Keratinocyte (primary cell): ENCODE measurements at places on chromosomes 6 and 20. TPM values are rescaled to one million over a fixed set of nuclear protein-coding genes. Genes with fewer than 3 reads are reported as not detected.

DNA sequence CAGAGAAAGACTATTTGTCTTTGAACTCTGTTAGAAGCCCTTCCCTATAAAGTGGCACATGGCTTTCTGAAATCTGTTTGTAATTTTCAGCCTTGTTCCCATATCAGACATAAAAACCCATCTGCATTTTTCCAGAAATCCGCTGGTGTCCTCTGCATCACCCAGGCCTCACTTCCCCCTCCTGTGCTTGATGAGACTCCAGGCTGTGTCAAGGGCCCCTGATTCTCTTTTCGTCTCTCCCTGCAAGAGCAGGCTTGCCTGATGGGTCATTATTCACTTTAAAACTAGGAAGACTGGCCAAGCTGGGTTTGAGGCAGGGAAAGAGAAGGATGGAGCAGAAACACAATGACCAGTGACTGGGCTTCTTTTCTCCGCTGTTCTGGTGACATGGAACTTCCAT, 10.6 kb upstream of the PROKR2 start:
- peaks cover 8% of the 10 kb centered on the region for H3K27me3 ChIP-seq
- no peaks in the 10 kb centered on the region for H3K36me3 ChIP-seq
- no peak overlapping the region for H3K27ac ChIP-seq
- H3K4me1 ChIP-seq = no peaks in the 10 kb centered on the region
- no peak overlapping the region for H3K4me3 ChIP-seq

DNA sequence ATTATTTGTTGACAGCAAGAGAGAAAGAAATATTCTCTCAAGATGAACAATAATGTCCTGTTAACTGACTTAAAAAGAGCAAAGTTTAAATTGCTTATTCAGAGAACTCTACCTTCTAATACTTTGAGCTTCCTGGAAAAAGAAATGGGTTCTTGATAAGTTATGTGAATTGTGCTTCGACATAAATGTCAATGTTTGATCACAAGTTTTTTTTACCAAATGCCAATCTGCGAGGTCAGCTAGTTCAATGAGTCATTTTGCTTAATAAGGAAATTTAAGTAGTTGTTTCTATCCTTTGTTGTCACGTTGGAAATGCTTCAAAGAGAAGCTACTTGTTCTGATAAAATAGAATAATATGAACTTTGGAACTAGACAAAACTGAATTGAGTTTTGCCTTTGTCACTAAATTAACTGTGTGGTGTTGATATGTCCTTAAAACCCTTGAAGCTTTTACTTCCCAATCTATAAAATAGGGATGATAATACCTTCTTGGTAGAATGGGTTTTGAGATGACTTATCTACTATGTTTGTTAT, 642.1 kb upstream of the FLRT3 start:
- DNase-seq = no peak
- no peaks in the 10 kb centered on the region for H3K4me1 ChIP-seq
- H3K27me3 ChIP-seq = no peaks in the 10 kb centered on the region
- no peak overlapping the region for H3K27ac ChIP-seq
- no peak overlapping the region for H3K4me3 ChIP-seq
- H3K36me3 ChIP-seq = no peaks in the 10 kb centered on the region

DNA sequence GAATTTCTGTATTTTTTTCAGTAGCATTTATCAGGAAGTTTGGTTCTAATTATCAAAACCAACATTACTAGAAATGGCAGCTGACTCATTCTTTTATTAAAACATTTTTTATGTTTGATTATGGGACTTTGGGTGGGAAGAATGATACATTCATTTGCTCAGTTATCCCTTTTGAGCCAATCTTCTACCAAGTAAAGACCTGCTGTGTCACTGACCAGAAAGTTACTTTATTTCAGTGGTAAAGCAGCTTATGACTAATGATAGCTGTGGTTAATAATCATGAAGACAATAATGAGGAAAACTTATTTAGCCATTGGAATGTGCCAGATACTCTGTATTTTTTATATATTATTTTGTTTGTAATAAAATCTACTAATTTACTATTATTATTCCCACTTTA, 142.3 kb downstream of the FARS2 start:
- H3K27me3 ChIP-seq = no peaks in the 10 kb centered on the region
- H3K4me3 ChIP-seq = no peak overlapping the region
- DNase-seq = no peak
- H3K4me1 ChIP-seq = peaks cover 15% of the 10 kb centered on the region

The CPXM1 gene
- not detected in 3 replicates for polyA plus RNA-seq

DNA sequence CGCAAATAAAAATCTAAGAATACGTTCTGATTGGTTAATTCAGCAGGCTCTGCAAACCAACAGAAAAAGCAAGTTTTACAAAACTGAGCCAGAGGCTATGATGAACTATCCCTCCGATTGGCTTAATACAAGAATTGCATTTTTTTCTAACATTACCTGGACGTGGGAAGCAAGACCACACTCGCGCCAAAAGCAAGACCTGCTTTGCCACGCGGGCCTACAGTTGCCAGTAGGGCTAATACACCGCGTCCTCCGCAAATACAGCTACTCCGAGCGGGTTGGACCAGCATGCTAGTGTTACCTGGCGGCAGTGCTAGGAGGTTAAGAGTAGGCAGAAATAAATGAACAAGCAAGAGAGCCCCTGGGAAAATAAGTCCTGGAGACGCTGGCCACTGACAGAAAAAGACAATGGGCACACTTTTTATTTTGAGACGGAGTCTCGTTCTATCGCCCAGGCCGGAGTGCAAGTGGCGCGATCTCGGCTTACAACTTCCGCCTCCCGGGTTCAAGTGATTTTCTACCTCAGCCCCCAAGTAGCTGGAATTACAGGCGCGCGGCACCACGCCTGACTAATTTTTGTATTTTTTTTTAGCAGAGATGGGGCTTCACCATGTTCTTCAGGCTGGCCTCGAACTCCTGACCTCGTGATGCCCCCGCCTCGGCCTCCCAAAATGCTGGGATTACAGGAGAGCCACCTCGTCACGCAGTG, 131.9 kb upstream of the BTN3A2 start:
- peak overlapping the region; percentile 70 for H3K4me3 ChIP-seq
- no peak for DNase-seq
- peaks cover 17% of the 10 kb centered on the region for H3K4me1 ChIP-seq

- no peak overlapping the region for H3K27ac ChIP-seq
- H3K4me3 ChIP-seq = no peak overlapping the region
- no peaks in the 10 kb centered on the region for H3K36me3 ChIP-seq
- DNase-seq = no peak
- H3K4me1 ChIP-seq = no peaks in the 10 kb centered on the region
Measured at GRCh38 chr6:49692534-49692933, 20.8 kb downstream of the CRISP2 start.

The OPRL1 gene
- polyA plus RNA-seq = 0.25 to 0.54 TPM (median 0.32 TPM) in 3 replicates
